Karpas-422 (cell line): ENCODE measurements at places on chromosomes 11 and 22.

GRCh38 chr11:75931124-75931523 lies 116.1 kb downstream of the UVRAG start:
- no peak for DNase-seq

GRCh38 chr11:92087725-92088537 lies 136.7 kb upstream of the FAT3 start:
- no peak for DNase-seq

DNA sequence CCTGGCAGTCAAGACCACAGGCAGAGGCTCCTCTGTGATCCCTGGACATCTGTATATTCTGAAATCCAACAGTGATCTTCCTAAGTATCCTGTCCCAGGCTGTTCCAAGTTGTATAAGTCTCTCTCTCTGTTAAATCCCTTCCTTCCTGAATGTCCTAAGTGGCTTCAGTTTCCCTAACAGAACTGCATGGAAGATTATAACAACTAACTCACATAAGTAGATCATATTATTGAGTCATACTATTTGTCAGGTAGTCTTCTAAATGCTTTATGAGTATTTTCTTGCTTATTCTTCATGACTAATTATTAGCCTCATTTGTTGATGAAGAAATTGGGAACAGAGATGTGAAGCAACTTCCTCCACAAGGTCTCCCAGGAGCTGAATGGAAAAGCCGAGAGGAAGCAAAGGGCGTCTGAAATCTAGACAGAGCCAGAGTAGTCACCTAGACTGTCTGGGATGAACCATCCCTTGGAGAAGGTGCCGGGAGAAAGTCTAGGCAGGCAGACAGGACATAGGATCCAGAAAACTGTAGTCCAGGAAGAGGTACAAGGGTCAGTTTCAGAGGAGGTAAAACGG lies 93.2 kb upstream of the FAT3 start:
- no peak for DNase-seq

- DNase-seq, result peak; percentile 91
These were observed 398 bp upstream of the ATG16L2 start for GRCh38 chr11:72813740-72814285.

- DNase-seq, result no peak
These were observed 98.6 kb downstream of the ARHGAP8 start for GRCh38 chr22:44850946-44851345.

- peak; percentile 81 for DNase-seq
These were observed 473 bp downstream of the FNBP4 start for GRCh38 chr11:47766509-47767227.
